IPS-NIHi11 (cell line): ENCODE measurements at places on chromosomes 2 and 18.

DNA sequence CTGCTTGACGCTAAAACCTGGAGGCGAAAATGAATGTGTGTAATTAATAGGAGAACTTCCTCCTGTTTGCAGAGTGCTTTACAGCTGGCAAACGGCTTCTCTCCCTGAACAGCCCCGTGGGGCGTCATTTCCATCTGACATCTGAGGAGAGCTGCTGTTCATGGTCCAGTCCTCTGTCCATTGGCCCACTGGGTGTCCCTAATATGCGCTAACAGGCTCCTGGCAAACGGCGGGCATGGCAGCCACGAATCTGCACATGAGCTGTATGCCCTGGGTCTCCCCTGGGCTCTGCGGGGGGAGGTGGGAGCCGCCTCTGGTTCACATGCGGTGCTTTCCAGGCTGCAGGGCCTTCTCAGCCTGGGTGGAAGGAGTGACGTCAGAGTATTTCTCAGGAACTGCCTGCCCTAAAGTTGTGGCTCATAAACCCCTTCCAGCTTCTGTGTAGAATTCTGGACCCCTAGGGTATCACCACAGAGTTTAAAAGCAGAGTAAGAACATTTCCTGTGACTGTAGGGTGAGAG, 73.2 kb downstream of the LRRFIP1 start:
- no peak for DNase-seq

GRCh38 chr2:134217924-134218323, 35.9 kb upstream of the MGAT5 start:
- DNase-seq: no peak

DNA sequence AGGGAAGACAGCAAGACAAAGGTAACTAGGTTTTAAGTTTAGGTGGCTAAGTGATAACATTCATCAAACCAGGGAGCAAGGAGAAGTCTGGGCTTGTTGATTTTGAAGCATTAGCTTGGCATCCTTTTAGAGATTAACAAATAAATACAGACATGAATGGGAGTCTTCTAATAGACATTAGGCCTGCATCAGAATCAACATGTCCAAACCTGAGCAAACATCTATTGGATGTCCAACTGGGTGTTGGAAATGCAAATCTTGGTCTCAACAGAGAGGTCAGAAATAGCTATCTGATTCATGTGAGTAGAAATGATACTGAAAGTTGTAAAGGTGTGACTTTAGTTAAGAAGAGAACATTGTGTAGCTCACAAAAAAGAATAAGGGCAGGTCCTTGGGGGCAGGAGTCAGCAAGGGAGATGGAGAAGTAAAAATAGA, 85.5 kb upstream of the RND3 start:
- DNase-seq: no peak

DNA sequence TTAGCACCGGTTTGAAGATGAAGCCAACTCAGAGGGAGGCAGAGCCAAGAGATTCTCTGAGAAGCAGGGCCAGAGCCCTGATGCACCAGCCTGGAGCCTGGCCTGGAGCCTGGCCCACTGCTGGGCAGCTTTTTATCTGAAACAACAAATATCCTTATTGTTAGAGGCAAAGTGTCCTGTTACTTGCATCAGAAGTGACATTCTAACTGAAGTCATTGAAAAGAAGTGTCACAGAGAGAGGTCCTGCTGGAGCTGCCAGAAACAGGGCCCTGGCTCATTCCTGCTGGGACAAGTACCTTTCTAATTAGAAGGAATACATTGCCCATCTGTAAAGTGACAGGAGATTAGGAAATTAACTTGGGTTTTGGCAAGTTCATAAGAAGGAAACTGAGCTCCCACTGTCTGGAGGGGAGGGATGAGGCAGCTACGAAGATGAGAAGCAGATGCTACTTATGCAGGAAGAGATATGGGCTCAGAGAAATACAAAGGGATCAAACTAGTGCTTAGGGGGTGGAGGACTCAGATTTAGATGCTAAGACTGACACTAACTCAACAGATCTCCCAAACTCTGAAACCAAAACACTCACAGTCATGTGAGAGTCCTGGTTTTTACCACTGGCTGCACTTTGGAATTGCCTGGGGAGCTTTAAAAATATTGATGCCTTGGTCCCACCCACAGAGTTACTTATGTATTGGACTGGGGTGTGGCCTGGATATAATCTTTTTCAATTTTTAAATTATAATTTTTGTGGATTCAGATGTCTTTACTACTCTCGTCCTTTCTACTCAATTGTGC, 11.0 kb upstream of the HK2 start:
- no peak for DNase-seq

GRCh38 chr2:236402033-236402790, 138.0 kb upstream of the ASB18 start:
- DNase-seq: no peak

DNA sequence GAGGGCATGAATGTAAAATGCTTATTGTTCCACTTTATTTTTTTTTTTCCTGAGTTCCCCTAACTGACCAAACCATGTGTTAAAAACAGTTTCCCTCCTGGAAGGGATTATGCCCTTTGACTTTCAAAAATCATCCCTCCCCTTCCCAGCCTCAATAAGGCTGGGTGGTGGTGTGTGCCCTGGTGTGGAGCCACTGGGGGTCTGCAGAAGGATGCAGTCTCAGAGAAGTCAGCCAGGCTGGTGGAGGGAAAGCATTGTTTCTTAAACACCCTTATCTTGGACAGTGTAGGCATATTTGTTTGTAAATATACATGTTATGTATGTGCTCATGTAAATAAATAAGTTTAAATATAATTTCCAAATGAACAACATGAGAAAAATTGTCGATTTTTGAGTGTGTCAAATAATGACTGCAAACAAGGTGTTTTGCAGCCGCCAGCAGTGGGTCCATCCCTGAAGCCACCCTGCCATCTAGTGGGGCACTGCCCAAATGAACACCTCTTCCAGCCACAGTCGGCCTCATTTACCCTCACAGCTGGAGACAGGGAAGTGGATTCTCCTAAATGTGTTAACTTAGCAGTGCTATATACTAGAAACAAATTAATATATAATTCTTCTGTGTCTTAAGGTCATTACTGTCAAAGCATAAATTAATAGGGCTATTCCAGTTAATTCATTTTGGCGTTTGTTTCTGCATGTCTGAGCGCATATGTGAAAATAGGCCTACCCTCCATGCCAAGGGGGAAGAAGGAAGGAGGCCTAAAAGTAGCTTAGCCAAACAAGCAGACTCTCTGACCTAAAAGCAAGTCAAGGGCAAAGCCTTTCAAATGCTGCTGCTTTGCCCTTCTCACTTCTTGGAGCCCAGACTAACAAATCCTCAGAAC, 209.6 kb upstream of the PIK3C3 start:
- peak; percentile 65 for DNase-seq

DNA sequence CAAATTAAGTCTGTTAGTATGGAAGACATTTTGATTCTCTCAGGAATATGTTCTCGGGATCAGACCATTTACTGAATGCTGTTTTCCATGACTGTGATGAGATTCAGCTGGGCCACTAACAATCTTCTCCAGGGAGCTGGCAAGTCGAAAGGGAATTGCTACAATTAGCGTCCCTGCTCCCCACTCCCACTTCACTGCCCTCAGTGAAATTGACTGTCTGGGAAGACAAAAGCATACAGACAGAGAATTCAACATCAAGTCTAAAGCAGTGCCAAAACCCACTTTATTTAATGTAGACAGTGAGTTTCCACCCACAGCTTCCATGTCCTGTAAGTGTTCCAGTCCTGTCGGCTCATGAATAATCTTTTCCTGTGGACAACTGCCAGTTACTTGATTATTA, 34.0 kb upstream of the COL3A1 start:
- DNase-seq: no peak

DNA sequence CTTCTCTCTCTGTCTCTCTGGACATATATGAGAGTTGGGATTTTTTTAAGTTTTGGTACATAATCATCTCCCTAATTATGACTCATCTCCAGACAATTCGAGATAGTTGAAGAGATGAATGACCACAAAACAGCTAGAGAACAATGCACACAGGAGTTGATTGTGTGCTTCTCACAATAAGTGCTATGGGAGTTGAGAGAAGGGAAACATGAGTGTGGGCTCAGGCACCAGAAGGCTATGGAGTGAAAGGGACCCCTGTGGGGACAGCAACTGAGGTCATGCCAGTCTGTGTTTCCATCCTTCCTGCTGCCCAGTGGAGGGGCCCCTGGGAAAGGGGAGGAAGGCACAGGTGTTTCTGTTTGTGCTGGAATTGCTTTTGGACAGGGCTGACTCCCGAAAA, 6.5 kb upstream of the YWHAQ start:
- no peak for DNase-seq

DNA sequence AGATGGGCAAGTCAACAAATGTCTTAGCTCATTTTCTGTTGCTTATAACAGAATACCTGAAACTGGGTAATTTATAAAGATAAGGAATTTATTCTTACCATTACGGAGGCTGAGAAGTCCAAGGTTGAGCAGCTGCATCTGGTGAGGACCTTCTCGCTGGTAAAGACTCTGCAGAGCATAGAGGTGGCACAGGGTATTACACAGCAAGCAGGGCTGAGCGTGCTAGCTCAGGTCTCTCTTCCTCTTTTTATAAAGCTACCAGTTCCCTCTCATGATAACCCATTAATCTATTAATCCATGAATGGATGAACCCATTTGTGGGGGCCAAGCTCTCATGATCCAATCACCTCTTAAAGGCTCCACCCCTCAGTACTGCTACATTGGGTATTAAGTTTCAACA, 109.1 kb downstream of the CDK15 start:
- DNase-seq: no peak

- no peak for DNase-seq
Observed at GRCh38 chr2:210899131-210899530, 342.7 kb downstream of the CPS1 start.

DNA sequence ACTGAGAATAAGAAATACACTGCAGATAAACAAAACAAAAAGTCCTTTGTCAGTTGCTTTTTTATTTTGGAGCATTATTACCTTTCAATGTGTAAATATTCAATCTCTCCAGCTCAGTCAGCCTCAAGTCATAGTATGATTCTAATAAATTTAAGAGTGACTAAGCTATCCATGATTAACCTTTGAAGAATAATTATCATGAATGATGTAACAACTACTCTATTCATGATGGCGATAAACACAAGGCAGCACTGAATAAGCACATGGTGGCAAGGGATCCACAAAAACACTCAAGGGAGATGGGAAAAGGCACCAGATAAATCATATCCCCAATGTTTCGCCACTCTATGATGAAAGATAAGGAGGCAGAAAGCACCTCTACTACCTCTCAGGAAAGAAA, 67.0 kb downstream of the MAP4K3 start:
- DNase-seq: no peak

- DNase-seq: no peak
Observed at GRCh38 chr2:112880091-112880531, 30.9 kb upstream of the IL37 start.

DNA sequence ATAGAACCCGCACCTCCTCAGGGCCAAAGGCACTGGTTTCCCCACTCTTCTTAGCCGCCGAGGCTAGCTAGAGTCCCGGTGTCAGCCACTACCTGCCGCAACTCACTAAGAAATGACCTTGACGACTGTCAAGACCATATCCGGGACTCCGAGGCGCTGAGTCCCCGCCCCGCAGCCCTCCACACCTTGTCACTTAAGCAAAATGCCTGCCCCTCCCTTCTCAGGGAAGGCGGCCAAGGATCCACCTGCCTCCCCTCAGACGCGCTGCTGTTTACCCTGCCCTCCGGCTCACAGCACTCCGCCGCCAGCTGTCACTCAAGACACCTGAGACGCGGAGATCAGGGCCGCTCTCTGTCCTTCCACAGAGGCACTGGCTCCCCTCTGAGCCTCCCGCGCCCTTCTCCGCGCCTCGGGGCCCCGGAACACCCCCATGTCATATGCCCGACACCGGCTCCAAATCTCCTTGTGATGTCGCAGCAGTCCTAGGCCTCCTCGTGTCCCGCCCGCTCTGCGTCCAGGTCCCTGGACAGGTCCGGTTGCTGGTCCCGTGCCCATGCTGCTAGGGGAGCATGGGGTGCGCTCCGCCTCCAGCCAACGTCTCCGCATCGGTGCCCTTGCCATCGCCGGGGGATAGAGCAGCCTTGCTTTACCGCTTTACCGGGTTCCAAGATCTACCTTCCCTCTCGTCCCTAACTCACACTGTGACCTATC, 32.5 kb upstream of the REG3G start:
- DNase-seq: peak; percentile 78

GRCh38 chr18:27861539-27861938, 315.4 kb downstream of the CDH2 start:
- DNase-seq: peak; percentile 14

DNA sequence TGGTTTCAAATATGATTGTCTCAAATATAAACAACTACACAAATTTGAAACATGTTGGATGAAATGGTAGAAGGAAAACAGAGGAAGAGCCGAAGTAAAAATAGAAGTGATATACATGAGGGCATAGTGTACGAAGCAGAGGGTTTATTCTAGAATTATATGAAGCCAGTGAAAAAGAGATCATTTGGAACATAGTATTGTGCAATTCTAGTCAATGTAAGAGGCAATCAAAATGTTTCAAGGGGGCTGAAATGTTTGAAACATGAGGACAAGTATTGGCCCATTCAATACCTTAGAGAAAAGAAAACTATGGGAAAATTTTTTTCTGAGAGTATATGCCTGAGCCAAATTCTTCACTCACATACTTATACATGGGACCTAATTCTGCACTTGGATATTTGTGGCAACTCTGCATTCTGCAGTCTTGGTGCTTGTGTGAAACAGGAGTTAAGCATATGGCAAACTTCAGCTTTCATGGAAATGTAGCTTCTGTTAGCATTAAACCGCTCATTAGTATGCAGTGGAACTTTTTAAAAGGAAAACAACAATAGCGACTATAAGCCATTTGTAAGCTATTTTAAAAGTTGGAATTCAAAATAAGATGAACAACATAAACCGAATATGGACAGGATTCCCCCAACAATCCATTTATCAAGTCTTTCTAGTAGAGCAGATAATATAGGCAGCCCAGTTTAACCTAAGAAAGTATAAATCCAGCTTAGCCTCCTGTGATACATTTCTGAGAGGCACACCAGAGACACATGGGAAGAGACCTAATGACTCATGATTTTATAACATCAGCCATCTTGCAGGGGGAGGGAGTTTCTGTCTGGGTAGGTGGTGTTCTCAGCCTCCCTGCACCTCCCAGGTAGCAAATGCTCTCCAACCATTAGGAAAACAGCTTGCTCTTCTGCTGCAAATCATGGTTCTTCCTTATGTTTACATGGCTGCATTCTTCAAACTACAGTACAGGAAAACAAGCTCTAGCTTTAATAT, 197.8 kb downstream of the PAX3 start:
- DNase-seq: no peak

GRCh38 chr2:127398239-127398590, 10.4 kb upstream of the MAP3K2 start:
- peak; percentile 61 for DNase-seq
